ENCODE measurements at places on chromosomes 7 and 10.

DNA sequence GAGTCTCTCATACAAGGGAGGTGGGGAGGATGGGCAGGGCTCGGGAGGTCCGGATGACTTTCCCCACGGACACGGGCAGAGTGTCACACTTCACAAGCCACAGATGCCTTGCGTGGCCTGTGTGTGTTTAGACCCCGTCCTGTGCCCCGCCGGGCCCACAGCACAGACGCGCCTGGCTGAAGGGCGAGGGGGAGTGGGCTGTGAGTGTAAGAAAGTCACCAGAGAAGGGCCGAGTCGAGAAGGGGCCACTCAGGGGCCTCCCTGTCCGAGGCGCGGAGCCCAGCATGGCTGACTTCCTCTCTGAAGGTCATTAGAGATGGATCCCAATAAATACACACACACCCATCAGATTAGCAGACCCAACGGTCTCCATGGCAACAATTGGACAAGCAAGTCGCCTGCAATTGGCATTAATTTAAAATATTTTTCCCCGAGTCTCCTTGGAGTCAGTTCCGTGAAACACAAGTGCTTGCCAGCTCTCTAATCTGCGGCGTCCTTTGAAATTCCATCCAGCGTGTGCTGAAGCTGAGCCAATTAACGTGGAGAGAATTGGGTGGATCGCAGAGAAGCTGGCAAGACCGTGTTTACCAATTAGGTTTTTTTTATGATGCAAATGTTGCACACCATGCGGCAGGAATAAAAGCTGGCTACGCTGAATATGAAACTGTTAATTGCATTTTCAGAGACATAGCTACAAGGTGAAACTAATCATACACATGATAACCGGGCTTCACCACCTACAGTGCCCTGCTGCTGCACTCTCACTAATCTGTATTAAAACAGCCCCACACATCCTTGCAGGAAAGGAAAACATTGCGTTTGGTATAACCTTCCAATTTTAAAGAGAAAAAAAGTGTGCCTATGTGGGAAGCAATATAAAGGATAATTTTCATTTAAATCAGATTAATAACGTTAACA, 571.2 kb downstream of the PTPRN2 start:
- DNase-seq: no peak

- no peak for DNase-seq
Observed at GRCh38 chr7:72924386-72924732, 536 bp upstream of the POM121 start.

DNA sequence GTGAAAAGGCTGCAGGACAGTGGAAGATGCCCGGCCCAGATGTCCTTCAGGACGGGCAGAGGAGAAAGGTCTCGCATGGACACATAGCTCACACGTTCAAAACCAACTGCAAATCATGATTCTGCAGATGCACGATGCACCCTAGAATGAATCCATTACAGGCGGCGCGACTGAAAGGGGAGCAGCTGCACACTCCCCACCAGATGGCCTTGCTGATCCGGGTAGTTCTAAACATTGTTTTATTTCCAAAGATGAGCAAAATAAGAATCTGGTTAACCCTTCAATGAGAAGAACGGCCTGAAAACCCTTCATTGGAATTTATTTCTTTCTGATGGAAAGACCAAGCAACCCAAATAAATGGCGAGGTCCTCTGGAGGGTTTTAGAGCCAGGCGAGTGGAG, 33.8 kb downstream of the CHST15 start:
- no peak for DNase-seq

GRCh38 chr7:29113384-29114102, 32.8 kb downstream of the CPVL start:
- DNase-seq: peak; percentile 41

GRCh38 chr7:107220356-107220755, 51.6 kb downstream of the HBP1 start:
- no peak for DNase-seq

- DNase-seq: peak; percentile 84
Observed at GRCh38 chr7:6392712-6393666, 54.8 kb downstream of the DAGLB start.

GRCh38 chr7:148699024-148699781, 500 bp downstream of the CUL1 start:
- DNase-seq: peak; percentile 62

DNA sequence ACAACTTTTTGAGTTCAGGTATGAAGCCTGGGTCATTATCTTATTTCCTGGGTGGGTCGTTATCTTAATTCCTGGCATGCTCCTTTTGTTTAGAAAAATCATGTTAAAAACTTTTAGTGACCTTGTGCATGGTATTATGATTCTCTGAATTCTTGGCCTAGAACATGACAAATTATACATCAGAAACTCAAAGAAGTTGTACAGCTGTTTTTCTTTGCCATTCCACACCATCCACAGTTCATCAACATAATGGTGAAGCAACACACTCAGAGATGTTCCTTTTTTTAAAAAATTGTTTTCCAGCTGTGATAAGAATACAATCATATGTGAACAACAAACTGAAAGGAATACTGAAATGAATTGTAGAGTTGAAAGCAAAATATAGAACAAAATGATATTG, 149.2 kb upstream of the SEMA3D start:
- DNase-seq: no peak

DNA sequence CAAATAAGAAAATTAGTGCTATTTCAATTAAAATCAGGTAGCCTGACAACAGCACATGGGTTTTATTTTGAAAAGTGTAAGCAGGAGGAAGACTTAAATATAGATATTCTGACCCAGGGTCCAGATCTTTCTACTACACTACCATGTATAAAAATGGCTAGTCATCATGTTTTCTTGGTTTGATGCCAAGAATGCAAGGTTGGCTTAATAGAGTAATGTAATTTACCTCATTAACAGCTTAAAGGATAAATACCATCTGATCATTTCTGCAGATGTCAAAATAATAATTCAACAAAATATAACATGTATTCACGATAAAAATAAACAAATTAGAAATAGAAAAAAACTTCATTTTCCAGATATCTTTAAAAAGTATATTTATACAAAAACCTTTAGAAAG, 39.4 kb downstream of the FRMD4A start:
- no peak for DNase-seq

DNA sequence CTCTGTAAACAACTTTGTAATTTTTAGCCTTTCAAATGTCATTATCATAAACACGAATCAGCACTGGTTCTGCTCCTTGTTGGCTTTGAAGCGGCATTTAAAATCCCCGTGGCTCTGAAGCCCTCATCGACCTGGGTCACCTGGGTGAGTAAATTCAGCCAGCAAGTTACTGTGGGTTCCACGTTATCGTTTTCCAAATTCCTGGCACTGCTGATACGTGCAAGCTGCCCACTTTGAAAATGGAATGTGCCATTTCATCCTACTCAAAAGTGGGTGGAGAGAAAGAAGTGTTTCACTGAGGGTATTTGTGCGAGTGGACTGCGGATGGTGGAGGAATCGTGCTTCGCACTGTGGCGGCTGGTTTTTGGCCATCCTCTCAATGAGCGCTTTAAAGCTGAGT, 281.7 kb downstream of the KLF6 start:
- no peak for DNase-seq

Measured in mesenchymal stem cell (in vitro differentiated cells and primary cell).